ENCODE measurements at places on chromosomes 1 and 21.

DNA sequence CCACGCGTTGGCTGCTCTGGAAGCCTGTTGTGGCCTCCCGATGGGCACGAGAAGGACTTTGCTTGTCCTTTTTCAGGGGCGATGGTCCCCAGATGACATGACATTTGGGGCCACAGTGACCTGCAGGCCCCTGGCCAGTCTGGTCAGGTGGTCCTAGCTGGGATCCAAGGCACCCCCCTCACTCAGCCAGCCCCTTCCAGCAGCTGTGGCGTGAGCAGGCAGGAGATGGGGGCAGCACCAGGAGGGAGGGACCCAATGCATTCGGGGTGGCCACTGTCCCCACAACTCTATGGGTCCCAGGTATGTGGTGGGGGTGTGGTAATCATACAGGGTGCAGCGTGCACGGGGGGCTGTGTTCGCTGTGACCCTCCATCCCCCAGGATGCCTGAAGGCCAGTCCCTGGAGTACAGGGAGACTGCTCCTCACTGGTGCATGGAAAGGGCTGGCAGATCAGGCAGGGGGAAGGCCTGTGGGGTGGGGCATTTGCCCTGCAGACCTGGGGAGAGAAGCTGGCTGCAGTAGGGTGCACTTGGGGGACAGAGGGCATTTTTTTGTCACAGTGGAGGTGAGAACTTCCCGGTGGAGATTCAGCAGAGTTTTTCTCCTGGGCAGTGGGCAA, 31.7 kb downstream of the WNT3A start:
- no peak for DNase-seq

DNA sequence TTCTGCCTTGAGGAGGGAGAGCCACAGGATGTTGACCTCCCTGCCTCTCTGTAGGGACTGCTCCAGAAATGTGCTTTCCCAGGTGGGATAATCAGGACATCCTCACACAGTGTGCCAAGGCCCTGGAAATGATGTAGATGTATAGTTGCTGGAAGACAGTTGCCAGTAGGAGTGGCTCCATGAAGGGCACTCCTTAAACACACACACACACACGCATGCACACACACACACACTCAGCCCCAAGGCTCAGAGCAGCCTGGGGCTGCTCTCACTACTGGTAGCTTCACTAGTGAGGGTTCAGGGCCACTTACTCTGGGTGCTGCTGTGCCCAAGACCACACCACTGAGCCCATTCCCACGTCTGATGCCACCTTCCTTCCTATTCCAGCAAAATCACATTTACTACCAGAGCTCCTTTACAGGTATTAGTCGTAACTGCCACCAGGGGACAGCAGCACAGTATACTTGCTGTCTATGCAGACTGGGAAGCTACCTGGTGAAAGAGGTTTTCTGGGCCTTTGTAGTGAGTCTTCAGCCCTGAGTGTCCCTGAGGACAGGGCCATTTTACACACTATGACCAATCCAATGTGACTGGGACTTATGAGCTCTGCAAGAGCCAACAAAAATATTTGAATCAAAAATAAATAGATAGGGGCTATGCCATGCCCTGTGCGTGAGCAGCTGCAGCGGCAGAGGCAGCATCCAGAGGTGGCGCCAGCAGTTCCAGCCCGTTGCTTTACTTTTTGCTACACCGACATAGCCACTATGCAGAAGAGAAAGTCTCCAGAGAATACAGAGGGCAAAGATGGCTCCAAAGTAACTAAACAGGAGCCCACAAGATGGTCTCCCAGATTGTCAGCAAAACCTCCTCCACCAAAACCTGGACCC, 15.0 kb downstream of the CRNN start:
- DNase-seq = no peak

GRCh38 chr1:237171454-237172117, 129.6 kb downstream of the RYR2 start:
- no peak for DNase-seq

- peak; percentile 56 for DNase-seq
These were observed 41.5 kb downstream of the KIAA1614 start for GRCh38 chr1:180954005-180954800.

- DNase-seq = no peak
These were observed 312.1 kb downstream of the BACH1 start for GRCh38 chr21:29610779-29611360.

DNA sequence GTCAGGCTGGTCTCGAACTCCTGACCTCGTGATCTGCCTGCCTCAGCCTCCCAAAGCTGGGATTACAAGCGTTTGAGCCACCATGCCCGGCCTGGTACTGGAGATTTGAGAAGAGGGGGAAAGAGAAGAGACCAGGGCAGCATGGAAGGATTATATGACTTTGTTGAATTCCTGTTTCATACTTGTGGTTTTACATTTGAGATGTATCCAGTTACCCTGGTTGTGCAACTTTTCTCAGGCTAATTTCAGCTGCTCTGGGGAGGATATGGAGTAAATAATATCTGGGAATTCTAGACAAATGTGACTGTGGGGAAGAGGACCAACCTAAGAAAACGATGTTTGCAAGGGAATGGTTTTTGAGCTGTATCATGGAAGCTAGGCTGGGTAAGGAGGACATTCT, 89.5 kb upstream of the GREM2 start:
- no peak for DNase-seq

- DNase-seq = no peak
These were observed 3.7 kb upstream of the TCHH start for GRCh38 chr1:152118915-152119314.

- no peak for DNase-seq
These were observed 5.8 kb upstream of the ERG start for GRCh38 chr21:38504066-38504465.

GRCh38 chr1:7470904-7471638, 300.0 kb upstream of the VAMP3 start:
- DNase-seq = no peak

GRCh38 chr1:2642131-2642559, 9.3 kb upstream of the MMEL1 start:
- DNase-seq = no peak

- peak; percentile 64 for DNase-seq
These were observed 2.0 kb downstream of the HES3 start for GRCh38 chr1:6245869-6246496.

- DNase-seq = no peak
These were observed 178.5 kb upstream of the LMO4 start for GRCh38 chr1:87150143-87150542.

DNA sequence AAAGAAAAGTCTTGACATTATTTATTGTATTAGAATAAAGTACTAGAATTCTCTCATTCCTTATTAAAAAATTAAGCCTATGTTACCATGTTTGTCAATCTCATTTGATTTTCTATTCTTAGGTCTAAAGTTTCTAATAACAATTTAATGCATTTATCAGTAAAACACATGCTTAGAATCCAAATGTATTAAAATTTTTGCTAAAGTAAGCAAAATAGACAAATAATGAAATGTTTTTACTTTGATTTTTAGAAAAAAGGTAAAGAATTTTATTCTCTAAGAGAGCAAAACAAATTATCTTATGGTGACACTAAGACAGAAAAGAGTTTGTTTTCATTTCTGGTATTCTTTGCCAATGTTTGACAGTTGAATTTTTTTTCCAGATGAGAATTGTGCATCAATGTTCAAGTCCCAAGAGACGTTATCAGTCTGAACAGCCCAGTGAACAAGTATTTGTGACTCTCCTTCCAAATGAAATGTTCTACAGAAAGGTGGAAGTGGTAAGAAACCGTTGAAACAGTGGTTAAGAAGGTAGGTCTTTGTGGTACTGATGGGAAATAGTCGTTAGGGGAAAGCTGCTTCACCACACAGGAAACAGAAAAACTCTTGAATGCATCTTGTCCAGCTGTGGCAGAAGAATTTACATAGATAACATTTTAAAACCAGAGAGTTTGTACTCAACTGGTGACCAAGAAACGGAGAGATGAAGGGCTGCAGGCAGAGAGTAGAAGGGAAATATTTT, 402.5 kb downstream of the PTPRC start:
- peak; percentile 6 for DNase-seq

DNA sequence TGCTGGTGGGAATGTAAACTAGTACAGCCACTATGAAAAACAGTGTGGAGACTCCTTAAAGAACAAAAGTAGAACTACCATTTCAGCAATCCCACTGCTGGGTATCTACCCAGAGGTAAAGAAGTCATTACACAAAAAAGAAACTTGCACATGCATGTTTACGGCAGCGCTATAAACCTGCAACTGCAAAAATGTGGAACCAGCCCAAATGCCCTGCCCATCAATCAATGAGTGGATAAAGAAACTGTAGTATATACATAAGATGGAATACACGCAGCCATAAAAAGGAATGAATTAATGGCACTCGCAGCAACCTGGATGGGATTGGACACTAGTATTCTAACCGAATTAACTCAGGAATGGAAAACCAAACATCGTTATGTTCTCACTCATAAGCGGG, 51.0 kb downstream of the ZSWIM5 start:
- DNase-seq = no peak

GRCh38 chr1:159008744-159009188, 941 bp upstream of the IFI16 start:
- DNase-seq = peak; percentile 69

DNA sequence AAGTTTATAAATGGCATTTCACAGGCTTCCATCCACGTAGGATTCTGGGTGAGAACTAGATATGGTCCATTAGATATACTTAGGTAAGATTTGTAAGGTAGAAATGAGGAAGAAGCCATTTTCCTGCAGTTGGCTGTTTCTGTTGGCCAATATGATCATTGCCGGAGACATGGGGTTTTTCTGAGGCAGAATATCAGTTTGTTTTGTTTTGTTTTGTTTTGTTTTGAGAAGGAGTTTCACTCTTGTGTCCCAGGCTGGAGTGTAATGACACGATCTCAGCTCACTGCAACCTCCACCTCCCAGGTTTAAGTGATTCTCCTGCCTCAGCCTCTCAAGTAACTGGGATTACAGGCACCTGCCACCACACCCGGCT, 8.7 kb upstream of the EYA3 start:
- no peak for DNase-seq

- DNase-seq = no peak
These were observed 51.4 kb downstream of the LRRC8B start for GRCh38 chr1:89576013-89576412.

DNA sequence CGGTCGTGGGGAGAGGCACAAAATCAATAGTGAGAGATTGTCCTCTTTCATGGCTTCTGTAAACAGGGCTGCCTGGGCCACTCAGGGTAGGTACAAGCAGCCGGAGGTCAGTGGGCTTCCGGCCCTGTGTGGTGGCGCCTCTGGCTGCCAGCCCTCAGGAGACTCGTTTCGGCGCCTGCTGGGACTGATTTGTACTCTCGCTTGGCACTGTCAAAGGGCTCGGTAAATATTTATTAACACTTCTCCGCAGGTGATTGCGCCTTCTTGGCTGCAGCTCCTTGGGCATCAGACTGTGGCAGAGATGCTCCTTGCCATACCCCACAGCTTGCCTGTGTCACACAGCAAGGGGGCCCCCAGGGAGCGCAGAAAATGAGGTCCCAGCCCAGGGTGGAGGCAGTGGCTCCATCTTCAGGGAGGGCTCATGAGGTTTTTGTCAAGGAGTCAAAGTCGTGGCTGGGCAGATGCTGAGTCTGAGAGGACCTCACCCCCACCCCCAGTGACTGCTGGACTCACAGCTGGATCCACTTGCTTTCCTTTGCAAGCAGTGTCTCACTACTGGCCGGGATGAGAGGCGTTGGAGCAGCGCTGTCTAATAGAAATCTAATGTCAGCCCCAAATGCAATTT, 262.5 kb downstream of the GRIK3 start:
- no peak for DNase-seq

DNA sequence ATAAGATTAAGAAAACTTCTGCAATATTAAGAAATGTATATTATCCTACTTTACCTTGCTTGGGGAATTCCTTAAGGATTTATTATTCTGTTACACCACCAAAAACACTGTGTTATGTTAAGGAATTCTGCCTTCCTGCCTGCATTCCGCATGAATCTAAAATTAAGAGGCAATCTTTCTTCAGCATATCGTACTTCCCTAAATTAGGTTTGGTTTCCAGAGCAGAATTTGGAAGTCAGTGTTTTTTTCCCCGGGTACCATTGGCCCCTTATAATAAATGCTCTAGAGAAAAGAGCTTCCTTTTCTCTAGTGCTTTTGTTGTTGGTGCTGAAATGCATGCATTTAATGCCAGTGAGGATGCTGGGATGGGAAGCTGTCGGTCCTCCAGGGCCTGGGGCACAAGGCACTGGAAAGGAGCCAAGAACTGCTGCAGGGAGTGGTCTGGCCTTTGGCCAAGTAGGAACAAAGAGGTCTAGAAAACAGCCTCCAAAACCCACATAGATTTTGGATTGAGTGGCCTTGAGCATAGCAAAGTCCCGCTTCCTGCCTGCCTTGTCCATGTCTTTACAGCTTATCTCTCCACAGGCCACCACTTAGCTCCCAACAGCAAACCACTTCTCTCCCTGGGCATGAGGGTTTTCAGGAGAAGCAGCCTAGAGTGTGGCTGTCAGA, 69.9 kb downstream of the RRAGC start:
- DNase-seq = no peak

- no peak for DNase-seq
These were observed 3.0 kb downstream of the CDC42 start for GRCh38 chr1:22055463-22055862.

DNA sequence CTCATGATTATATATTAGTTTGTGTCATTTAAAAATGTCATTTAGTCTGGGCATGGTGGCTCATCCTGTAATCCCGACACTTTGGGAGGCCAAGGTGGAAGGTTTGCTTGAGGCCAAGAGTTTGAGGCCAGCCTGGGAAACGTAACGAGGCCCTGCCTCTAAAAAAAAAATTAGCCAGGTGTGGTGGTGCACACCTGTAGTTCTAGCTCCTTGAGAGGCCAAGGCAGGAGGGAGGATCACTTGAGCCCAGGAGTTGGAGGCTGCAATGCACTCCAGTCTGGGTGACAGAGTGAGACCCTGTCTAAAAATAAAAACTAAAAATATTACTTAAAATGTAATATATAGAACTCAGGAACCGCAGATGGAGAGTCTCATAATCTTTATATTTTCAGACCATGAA, 34.6 kb downstream of the RUNX3 start:
- DNase-seq = peak; percentile 35

- no peak for DNase-seq
These were observed 21.3 kb upstream of the TARBP1 start for GRCh38 chr1:234500269-234500668.

GRCh38 chr1:115074839-115075534, 14.3 kb downstream of the TSPAN2 start:
- no peak for DNase-seq

DNA sequence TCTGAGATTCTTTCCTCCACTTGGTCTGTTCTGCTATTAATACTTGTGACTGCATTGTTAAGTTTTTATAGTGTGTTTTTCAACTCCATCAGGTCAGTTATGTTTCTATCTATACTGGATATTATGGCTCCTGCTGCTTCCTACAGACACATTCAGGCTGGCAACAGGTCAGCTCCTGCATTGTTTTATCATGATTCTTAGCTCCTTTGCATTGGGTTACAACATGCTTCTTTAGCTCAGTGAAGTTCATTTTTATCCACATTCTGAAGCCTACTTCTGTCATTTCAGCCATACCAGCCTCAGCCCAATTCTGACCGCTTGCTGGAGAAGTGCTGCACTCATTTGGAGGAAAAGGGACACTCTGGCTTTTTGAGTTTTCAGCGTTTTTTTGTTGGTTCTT, 37.3 kb upstream of the F3 start:
- DNase-seq = no peak

DNA sequence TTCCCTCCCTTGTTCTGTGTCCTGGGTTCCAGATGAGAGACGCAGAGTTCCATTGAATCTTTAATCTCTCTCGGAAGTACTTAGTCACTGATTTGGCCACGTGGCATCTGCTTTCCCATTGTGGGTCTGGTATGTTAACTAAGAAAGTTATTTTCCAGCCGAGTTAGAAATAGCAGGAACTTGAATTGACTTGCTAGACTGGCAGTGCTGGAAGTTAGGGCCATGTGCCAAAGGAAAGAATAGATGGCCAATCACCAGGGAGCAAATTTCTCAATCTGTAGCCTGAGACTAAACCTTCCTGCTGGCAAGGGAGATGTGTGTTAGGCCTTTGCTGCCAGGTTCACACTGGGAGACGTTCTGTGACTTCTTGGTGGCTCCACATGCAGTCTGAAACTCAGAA, 24.2 kb upstream of the SLFNL1 start:
- DNase-seq = no peak
